ENCODE measurements at places on chromosomes 16 and 17.

DNA sequence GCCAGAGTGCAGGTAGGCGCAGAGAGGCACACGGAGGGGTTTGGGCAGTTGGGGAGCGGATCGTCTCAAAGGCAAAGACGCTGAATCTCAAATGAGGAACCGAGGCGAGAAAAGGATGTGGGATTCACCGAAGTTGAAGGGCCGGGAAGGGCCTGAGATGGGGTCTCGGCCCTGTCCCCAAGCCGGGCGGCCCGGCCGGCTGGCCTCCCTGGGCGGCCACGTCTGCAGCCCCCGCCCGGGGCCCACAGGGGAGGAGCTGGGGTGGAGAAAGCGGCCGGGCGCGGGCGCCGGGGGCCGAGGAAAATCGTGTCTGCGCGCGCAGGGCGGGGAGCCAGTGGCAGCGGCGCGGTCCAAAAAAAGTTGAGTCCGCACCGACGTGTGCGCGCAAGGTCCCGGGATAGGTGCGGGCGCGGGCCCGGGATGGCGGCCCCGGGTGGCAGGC lies 458 bp downstream of the SLC12A4 start:
- DNase-seq: peak; percentile 57

GRCh38 chr16:73371584-73372319 lies 323.8 kb upstream of the ZFHX3 start:
- DNase-seq: no peak

DNA sequence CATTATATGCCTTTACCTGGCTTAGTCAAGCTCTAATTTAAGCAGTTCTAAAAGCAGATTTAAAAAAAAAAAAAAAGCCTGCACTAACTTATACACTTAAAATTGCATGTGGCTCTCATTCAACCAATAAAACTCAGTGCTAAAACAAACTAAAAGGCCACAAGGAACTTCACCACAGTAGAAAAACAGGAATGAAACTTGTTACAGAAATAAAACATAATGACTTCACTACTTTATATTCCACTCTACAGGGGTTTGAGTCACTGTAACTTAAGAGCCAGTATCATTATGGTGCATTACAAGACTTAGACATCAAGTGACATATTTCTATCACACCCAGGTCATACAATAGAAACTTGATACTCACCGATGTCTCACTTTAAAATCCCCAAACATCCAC lies 11.1 kb downstream of the CA10 start:
- DNase-seq: no peak

GRCh38 chr16:72013389-72013788 lies 4.8 kb downstream of the DHODH start:
- no peak for DNase-seq

DNA sequence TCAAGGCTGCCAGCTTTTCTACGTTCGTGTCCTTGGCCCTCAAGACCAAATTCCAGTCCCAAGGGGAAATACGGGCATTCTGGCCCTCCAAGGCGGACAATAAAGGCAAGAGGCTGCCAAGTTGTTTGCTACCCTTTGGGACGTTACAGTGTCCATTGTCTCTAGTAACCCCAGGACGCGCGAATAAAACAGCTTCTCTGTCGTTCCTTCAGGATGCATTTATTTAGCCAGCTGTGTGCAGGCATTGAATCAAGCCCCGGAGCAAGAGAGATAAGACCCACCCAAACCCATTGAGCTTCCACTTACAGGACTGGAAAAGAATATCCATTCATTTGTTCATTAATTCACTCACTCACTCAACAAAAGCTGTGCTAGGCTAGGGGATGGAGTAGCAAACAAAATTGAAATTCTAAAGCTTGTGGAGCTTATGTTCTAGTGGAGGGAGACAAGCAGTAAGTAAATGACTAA lies 656 bp downstream of the MRPL58 start:
- no peak for DNase-seq

DNA sequence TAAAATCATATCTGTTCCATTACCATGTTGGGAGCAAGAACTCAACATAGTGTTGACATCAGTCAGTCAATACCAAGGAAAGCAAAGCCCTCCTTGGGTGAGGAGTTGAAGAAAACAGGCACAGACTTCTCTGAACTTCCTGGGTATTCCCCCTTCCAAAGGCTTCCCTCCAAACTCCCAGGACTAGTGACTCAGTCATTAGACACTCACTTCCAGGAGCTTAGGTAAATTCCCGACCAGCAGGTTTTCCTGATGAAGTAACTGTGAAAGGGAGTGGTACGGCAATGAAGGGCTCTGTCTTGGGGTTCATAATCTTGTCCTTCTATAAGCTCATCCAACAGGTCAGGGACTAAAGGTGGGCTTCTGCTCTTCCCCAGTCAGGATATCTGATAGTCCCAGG lies 293.8 kb upstream of the AXIN2 start:
- no peak for DNase-seq

DNA sequence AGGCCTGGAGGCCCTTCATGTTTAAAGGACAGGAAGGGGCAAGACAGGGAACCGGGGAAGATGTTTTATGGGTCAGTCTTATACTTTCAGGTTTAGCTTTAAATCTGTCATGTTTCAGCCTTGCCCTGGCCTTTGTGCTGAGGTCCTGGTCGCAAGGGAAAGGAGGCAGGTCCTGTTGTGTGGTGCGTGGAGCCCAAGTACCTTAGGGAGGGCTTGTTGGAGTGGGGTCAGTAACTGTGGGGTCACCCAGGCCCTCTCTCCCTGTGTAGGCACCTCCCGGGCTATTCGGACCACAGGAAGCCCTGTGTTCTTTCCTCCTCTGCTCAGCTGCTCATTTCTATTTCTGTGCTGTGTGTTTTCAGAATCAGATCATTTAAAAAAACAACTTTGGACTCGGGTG lies 42.7 kb downstream of the MPRIP start:
- no peak for DNase-seq

DNA sequence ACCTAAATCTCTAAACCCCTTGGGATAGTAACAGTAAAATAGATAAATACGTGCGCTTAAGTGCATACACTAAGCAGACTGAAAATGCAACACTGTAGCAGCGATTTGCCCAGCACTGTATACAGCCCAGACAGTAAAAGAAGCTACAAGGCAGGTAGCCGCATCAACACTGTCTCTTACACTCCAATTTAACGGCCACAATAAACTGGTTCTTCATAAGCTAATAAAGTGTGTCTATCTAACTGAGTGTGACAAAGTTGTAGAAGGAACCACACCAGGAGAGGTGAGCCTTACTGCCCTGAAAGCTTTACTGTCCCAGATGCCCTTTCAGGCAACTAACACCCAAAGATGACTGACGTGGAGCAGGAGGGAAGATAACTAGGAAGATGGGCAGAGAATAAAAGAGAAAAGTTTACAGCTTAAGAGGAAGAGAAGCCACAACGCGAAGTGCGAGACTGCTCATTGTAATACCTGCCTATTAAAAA lies 847 bp downstream of the ZDHHC7 start:
- no peak for DNase-seq

GRCh38 chr16:4544473-4544872 lies 5.9 kb upstream of the CDIP1 start:
- no peak for DNase-seq

DNA sequence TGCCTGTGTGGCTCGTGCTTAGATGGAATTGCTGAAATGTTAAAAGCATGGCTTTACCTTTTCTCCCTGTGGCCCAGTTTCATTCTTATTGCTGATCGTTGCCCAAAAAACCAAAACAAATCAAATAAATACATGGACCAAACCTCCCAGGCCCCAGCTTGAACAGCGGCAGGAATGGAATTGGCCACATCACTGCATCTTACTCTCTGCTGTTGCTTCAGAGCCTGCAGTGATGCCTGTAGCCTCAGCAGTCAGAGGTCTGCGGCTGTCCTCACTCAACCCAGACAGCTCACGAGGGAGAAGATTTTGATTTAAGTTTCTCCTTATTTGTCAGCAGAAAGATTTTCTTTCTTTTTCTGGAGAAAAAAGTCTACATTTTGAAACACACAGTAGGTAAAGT lies 91.5 kb downstream of the NPIPB11 start:
- DNase-seq: no peak

DNA sequence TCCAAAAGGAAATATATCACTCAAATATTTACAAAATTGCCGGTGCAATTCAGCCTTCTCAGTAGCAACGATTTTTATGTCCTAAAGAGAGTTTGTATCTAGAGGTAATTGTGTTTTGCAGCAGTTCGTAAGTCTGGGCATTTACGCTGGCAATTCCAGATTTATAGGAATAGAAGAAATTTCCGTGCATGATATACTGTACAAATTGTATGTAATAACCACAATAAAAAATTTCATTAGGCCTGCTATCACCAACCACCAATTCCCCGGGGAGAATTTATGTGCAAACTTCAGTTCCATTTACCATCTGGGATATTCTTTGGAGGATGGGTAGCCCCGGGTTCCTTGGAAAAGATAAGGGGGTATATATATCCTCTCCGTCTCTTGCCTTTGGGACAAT lies 401.5 kb downstream of the TMEM114 start:
- no peak for DNase-seq

GRCh38 chr17:44919411-44919810 lies 4.1 kb upstream of the GFAP start:
- no peak for DNase-seq

- DNase-seq: no peak
These were observed at the start of gene ADORA2B for GRCh38 chr17:15944759-15945526. ADORA2B (plus strand) TSS chr17:15945130; CDS start chr17:15945249, 119 bp downstream.

DNA sequence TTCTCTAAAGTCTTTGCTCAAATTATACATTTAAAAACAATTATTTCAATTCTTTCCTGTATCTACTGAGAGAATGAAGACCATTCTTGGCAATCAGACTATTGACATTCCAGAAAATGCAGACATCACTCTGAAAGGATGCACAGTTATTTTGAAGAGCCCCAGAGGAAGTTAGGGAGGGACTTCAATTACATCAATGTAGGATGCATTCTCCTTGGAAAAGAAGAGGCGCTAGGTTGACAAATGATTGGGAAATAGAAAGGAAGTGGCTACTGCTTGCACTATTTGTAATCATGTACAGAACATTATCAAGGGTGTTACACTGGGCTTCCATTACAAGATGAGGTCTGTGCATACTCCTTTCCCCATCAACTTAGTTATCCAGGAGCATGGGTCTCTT lies 74.3 kb downstream of the SSH2 start:
- DNase-seq: no peak

DNA sequence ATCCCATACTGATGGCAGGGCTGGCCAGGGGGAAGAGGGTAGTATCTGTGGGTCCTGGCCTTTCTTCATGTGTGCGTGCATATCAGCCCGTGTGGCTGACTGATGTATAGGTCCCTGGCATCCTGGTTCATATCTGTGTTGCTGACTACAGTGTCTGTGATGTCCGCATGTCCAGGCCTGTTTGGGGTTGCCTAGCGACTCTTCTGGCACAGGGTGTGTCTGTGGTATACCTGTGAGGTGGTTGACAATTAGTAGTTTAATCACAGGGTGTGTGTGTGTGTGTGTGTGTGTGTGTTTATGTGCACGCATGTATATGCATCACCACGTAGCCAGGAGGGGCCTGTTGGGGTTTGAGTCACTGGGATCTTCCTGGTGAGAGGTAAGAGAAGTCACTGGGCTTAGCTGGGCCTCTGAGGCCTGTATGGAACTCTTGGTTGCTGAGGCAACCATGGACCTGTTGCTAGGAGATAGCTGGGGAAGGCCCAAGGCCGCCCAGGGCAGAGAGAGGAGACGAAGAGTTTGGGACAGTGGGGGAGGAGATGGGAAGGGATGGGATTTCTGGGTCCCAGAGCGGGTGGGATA lies 603 bp upstream of the TMEM95 start:
- DNase-seq: no peak

DNA sequence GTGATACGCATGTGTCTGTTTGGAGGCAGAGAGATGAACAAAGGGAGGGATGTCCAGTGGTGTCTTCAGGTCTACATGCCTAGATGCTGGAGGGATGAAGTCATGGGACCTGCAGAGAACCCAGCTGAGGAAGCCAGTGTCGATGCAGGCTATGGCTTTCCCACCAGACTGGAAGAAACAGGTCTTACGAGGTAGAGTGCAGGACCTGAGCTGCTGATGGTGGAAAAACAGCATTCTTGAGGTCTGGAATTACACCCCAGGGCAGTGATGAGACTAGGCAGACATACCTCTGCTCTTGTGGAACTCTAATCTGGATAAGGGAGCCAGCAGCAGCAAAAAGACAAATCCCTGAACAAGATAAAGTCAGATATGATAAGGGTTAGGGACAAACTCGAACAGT lies 37.4 kb downstream of the ARSG start:
- DNase-seq: no peak

DNA sequence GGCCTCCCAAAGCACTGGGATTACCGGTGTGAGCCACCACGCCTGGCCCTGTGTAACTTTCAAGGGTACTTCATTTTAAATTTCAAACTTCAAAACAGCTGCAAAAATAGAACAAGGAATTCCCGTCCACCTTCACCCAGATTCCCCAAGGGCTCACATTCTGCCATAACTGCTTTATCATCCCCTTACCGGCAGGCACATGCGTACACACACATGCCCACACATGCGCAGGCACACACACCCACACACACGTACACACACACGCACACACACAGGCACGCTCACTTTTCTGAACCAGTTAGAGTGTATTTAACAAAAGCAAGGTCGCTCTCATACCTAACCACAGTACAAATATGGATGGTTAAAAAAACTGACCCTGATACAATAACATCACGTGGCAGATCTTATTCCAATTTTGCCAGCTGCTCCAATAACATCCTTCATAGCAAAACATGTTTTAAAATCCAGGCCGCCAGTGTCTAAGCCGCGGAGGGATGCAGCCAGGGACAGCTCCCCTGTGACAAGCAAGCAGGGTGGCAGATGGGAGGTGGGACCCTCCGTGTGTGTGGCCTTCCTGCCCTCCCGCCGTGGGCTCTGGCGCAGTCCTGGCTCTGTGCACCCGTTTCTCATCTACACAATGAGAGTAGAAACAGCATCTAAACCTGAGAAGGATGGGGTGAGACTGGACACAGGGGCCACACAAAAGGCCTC lies 23.1 kb downstream of the PDIA2 start:
- DNase-seq: no peak

DNA sequence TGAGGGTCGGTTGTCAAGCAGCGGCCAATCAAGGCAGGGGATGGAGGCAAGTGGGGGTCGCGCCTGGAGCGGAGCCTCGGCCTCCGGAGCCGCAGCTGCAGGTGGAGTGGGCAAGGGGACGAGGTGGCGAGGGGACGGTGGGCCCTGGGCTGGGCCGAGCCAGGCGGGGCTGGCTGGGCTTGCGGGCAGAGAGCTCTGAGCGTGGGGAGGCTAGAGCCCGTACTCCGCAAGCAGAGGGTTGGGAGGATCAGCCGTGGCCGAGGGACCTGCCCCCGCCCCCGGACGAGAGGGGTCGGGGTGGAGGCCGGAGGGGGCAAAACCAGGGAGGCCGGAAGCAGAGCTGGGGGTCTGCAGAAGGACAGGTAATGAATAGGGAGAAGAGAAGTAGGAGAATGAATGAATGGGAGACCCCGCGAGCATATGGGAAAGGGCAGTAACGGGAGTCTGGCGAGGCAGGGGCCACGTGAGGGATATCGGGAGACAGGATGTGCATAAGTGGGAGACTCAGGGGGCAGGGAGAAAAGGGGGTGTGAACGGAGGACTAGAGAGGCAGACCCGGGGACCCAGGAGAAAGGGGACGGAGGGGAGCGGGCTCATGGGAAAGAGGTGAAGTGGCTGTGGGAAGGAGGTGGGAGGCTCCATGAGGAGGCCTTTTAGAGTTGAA lies at the start of gene KATNB1:
Gene KATNB1, plus strand, starts transcription at position 16 of the 664 bp plus-strand sequence. CDS start 1,474 bp downstream, outside the sequence.
- DNase-seq: no peak

All from thymus (tissue), 14 donors.